ENCODE measurements at places on chromosomes 5 and 9.

DNA sequence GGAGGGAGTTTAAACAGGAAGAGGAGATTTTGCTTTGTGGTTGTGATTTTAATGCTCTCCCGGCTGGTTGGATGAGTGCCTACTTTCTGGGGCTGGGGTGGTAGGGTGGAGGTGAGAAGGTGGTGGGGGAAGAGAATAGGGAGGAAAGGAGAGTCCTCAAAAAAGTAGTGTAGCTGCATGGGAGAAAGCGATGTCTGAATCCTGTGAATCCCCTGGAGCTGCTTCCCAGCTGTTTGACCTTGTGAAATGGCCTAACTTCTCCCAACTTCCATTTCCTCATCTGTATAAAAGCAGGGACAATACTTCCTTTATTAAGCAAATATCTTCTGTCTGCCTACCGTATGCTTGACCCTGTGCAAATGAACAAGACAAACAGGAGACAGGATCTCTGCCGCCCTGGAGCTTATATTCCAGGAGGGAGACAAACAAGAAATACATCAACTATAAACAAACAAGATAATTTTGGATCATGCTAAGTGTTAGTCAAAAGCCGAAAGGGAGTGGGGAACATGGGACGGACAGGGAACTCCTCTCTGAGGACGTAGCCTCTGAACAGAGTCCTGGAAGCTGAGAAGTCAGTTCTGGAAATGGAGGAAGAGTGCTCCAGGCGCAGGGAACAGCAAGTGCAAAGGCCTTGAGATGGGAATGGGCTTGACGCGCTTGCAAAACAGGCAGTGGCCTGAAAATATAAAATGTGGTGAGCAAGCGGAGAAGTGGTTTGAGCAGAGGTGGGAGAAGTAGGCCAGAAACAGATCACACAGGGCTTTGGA is 103.5 kb downstream of the SPRY4 start:
- no peak for DNase-seq

DNA sequence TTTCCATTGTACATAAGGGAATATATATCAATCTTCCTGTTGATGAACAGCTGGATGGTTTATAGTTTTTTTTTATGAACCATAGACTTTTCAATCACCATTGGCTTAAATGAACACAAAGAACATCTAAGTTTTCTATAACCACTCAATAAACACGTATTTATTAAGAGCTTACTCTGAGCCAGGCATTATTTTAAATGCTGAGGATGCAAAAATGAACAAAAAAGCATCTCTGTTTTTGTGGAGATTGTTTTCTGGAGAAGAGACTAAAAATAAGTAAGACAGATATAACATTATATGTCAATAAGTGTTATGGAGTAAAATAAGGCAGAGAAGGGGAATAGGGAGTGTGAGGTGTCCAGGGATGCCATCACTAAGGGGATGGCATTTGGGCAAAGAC is 52.1 kb upstream of the SLC24A2 start:
- DNase-seq = no peak

DNA sequence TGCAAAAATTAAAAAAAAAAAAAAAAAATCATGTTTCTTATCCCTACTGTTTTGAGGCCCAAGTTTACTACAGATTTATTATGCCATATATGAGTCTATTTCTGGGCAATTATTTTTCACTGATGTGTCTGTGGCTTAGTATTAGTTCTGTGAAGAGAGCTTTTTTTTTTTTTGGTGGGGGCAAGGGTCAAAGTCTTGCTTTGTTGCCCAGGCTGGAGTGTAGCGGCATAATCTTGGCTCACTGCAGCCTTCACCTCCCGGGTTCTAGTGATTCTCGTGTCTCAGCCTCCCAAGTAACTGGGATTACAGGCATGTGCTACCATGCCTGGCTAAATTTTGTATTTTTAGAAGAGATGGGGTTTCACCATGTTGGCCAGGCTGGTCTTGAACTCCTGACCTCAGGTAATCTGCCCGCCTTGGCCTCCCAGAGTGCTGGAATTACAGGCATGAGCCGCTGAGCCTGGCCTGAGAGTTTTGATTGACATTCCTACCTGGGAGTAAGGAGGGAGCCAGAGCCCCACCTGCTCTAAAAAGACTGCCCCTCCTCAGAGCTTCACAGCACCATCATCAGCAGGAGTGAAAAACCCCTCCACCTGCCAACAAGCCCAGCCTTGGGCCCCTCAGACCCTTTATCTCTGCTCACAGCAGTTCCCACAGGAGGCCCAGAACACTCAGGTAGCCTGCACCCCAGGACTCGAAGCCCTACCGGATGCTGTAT is 36.1 kb upstream of the JADE2 start:
- no peak for DNase-seq

DNA sequence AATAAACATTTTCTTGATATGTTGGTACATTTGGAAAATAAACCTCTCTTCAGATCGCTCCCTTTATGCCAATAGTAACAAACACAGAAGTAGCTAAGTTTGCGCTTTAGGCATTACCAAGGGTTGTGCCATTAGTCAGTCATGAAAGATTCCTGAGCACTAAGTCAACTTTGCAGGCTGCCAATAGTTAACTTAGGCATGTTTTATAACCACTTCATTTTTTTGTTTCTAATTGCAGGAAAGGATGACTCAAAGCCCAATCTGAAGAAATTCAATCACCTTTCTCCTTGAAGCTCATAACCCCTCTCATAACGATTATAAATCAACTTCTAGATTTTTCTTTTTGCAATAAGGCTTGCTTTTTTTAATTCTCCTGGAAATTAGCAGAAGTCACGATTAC is 517.0 kb downstream of the AGTPBP1 start:
- no peak for DNase-seq

DNA sequence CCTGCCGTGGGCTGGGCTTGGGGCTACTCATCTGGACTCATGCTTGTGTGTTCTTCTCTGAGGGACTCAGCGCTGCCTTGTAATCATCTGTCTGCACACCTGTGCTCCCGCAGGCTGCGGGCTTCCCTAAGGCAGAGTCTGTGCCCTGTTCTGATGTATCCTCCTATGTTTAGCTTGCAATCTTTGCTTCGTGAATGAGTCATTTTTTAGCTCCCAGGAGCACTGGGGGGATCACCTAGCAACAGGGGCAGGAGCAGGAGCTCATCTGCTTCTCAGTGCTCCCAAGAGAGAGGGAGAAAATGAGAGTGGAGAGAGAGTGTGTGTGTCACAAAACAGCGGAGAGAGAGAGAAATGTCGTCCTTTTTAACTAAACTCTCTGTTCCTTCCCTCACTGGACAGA is 202.4 kb upstream of the ZNF618 start:
- DNase-seq = no peak

- DNase-seq = no peak
Observed at GRCh38 chr9:84738353-84738752, 68.8 kb downstream of the NTRK2 start.

DNA sequence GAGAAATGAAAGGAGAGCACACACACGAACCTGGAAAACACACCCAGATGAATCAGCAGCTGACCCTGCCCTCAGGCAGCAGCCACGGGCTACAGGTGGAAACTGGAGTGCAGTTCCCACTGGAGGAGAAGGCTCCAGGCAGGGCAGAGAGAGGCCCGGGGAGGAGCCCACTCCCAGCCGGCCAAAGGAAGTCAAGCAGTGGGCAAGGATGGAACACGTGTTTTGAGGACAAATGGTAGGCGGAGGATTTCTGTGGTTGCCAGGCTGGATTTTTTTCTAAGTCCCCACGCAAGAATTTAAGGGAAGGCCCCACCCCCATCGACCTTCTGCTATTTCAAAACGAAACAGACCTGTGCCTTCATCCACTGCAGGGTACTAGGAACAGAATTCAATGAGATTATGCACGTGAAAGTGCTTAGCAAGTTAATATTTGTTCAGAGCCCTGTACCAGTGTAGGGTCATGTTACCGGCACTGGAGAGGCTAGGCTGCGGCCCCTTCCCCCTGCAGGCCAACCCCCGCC is 6.8 kb downstream of the EPB41L4B start:
- no peak for DNase-seq

GRCh38 chr9:76718166-76718565 is 46.1 kb upstream of the PCA3 start:
- no peak for DNase-seq

GRCh38 chr5:10904862-10905432 is 143.9 kb upstream of the DAP start:
- no peak for DNase-seq

DNA sequence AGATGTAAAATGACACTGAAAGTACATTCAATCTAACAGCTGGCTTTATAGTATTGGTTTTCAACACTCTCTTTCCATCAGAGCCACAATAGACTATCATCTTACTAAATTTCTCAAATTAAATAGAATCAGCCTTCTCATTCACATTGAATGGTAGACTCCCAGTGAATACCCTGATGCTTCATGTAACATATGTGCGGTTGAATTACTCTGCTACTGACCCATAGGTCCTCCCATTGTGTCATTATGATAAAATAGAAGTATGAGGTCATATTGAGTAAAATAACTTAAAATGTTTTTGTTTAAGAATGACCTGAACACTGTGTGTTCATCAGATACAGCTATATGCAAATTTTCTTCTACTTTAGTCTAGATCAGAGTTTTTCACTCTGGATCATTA is 75.9 kb upstream of the ADAMTSL1 start:
- DNase-seq = no peak

- no peak for DNase-seq
Observed at GRCh38 chr9:93392974-93393373, 58.5 kb upstream of the FAM120A start.

DNA sequence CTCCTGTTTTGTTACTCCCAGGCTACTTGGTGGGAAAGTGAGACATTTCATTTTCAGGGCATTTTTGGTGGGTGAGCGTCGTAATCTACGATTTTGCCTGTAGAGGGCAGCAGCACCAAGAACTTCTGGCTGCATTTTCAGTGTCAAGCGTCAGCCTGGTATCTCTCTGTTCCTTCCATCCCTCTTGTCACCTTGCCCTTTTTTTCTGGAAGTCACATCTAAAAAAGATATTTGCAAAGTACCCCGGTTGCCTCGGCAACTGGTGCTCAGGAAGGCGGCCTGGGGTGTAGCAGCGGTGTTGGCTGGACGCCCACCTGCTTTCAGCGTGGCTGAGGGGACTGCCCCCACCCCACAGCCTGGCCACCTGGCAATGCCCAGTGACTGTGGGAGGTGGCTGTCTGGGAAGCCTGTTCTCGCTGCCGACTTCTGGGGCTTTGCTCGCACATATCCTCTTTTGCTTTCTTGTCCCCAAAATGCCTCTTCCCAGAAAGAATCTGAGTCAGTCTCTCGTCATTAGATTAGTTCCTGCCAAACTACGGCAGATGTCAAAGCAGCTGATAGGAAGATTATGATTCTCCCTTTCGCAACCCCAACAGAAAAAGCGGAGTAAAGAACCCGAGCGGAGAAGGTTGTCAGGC is 84.5 kb downstream of the ACER2 start:
- DNase-seq = peak; percentile 51

GRCh38 chr9:20997503-20998076 is 33.9 kb downstream of the HACD4 start:
- peak; percentile 13 for DNase-seq

DNA sequence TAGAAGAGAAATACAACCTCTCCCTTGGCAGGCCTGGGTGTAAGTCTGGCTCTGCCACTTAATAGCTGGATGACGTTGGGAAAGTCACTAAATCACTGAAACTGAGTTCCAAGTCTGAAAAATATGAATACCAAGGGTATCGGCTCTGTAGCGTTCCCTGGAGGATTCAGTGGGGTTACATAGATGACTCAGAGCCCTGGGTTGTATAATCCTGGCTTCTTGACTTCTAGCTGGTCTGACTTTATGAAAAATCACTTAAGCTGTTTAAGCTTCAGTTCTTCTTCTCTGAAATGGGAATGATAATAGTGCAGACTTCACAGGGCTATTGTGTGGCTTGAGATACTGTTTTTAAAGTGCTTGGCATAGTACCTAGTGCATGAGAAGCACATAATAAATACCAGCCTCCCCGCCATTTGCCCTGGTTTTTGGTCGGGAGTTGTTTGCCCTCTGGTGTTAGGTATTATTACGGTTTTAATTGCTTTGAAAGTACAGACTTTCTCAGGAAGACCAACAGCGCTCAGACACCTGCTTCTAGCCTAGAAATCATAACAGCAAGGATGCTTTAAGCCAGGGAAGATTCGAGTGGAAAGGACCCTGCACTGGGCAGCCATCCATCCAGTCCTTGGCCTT is 43.0 kb downstream of the CYFIP2 start:
- no peak for DNase-seq

GRCh38 chr5:138514021-138514420 is 29.0 kb downstream of the ETF1 start:
- no peak for DNase-seq

- peak; percentile 53 for DNase-seq
Observed at GRCh38 chr9:128724744-128725211, 851 bp upstream of the ZDHHC12 start.

GRCh38 chr9:84382720-84383119 is 42.2 kb upstream of the SLC28A3 start:
- DNase-seq = no peak

DNA sequence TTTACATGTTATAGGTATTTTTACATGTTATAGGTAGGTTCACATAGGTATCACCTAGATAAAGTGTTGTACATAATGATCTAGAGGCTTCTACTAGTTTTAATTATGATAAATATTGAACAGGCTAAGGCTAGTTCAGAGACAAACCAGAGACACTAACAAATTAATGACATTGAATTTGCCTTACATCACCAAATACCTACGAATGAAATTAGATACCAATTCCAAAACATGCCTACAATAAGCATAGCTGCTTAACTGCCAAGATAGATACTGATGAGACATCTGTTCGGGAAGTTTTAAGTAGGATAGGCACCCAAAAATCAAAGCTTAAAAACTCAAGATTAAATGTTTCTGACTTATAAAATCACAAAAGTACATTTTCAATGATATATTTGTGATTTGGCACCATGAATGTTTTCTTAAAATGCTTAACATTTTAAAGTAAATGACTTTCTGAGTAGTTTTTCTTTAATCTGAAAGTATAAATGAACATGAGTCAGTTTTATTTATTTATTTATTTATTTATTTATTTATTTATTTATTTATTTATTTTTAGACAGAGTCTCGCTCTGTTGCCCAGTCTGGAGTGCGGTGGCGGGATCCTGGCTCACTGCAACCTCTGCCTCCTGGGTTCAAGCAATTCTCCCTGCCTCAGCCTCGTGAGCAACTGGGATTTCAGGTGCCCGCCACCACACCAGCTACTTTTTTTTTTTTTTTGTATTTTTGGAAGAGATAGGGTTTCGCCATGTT is 703.1 kb upstream of the ARRDC3 start:
- DNase-seq = no peak

GRCh38 chr5:132277971-132278853 is 16.0 kb upstream of the SLC22A4 start:
- DNase-seq = no peak

DNA sequence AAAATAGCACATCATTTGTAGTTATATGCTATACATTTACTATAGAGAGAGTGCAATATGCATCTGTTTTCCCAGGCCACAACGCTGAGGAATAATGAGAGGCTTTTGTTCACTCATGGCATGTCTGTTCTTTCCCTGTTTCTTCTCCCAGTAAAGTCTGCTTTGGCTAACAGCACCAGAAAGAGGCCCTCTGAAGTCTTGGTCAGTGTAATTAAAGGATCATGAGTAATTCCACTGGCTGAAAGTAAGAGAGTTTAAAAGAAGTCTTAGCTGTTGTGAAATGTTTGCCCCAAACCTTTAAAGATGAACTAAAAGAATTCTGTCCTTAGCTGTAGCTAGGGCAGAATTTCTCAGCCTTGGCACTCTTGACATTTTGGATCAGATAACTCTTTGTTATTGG is 228.8 kb downstream of the TLE4 start:
- DNase-seq = no peak
